Osteoblast (primary cell): ENCODE measurements at places on chromosomes 7 and 10. TPM values are rescaled to one million over a fixed set of nuclear protein-coding genes. Genes with fewer than 3 reads are reported as not detected.
A peak's percentile ranks its signal among the peaks of the same experiment; 100 is the strongest.

DNA sequence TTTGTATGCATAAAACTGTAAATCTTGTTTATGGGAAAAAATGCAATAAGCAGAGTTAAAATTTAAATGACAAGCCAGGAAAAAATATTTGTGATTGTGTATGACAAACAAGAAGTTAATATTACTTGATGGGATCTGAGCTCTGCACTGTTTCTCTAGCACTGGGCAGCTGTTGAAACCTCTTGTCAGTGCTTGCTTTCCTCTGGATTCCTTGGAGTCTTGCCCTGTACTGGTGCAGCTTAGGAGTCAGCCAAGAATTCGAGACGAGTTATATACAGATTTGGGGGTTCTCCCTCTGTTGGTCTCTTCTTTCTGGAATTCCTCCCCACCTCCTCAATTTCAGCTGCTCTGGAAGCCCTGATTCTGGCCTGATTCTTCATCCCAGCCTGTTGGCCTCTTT is 24.3 kb upstream of the OPN4 start:
- no peak overlapping the region for H3K27ac ChIP-seq
- no peak for DNase-seq
- H3K4me1 ChIP-seq: peaks cover 6% of the 10 kb centered on the region
- H3K4me3 ChIP-seq: no peak overlapping the region
- H3K27me3 ChIP-seq: peaks cover 11% of the 10 kb centered on the region

GRCh38 chr10:34163075-34163905 is 651.8 kb downstream of the PARD3 start:
- H3K27me3 ChIP-seq: no peaks in the 10 kb centered on the region
- H3K4me1 ChIP-seq: peaks cover 12% of the 10 kb centered on the region
- H3K36me3 ChIP-seq: no peaks in the 10 kb centered on the region
- no peak overlapping the region for H3K4me3 ChIP-seq
- H3K27ac ChIP-seq: no peak overlapping the region

DNA sequence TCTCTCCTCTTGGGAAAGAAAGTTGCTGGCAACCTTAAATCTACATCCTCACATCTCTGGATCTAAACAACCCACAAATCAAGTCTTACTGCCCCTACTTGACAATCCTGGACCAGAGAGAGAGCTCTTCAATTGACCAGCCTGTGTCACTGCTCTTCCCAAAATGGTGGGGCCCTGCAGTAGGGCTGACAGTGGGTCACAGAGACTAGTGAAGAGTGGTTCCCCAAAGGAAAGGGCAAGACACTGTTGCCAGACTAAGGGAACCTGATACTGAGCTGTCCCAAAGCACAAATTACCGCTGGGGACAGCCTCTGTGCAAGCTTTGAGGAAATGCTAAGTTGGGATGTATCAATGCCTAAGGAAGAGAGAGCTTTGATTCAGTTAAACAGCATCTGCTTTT is 4.5 kb upstream of the GPRIN2 start:
- no peaks in the 10 kb centered on the region for H3K4me1 ChIP-seq
- H3K27me3 ChIP-seq: peaks cover 40% of the 10 kb centered on the region
- no peaks in the 10 kb centered on the region for H3K36me3 ChIP-seq
- no peak for DNase-seq
- no peak overlapping the region for H3K27ac ChIP-seq

- no peaks in the 10 kb centered on the region for H3K4me1 ChIP-seq
- no peak overlapping the region for H3K27ac ChIP-seq
- H3K4me3 ChIP-seq: no peak overlapping the region
- no peaks in the 10 kb centered on the region for H3K27me3 ChIP-seq
These were observed 98.4 kb downstream of the ADARB2 start for GRCh38 chr10:1638889-1639419.

- H3K27ac ChIP-seq: no peak overlapping the region
- H3K4me3 ChIP-seq: no peak overlapping the region
- no peaks in the 10 kb centered on the region for H3K27me3 ChIP-seq
- H3K4me1 ChIP-seq: no peaks in the 10 kb centered on the region
- no peaks in the 10 kb centered on the region for H3K36me3 ChIP-seq
These were observed 135.3 kb downstream of the PTPRN2 start for GRCh38 chr7:158452331-158452730.

DNA sequence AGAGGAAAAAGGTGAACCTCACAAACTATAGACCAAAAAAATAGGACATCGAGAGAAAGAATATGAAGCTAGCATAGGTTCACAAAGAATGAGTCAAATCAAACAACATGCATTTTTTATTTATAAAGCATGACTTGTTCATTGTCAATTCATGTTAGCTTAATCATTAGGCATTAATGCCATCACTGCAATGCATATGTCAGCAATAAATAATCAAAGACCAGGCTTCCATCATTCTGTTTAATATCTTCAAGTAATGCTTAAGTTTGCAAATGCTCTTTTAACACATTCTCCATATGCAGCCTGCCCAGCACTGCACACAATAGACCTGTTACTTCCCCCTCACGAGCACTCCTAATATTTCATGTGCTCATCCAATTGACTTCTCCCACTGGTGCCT is 8.9 kb upstream of the MAGI2 start:
- no peak overlapping the region for H3K4me3 ChIP-seq
- peaks cover 27% of the 10 kb centered on the region for H3K36me3 ChIP-seq
- H3K4me1 ChIP-seq: peaks cover 44% of the 10 kb centered on the region
- H3K27me3 ChIP-seq: no peaks in the 10 kb centered on the region
- DNase-seq: peak; percentile 27

Gene NPC1L1
- not detected in 2 replicates for total RNA-seq

Gene AGAP5
- total RNA-seq: 3.5 and 4.0 TPM in 2 replicates
